ENCODE measurements at places on chromosomes 16 and 17.

DNA sequence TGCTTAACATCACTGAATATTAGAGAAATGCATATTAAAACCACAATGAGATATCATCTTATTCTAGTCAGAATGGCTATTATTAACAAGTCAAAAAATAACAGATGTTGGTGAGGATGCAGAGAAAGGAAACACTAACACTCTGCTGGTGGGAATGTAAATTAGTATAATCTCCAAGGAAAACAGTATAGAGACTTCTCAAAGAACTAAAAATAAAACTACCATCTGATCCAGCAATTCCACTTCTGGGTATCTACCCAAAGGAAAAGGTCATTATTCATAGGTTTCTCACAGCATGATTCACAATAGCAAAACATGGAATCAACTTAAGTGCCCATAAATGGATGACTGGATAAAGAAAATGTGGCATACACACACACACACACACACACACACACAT is 166.4 kb downstream of the CEP112 start:
- no peak for DNase-seq

GRCh38 chr17:68054296-68054900 is 18.9 kb downstream of the KPNA2 start:
- no peak for DNase-seq

- no peak for DNase-seq
Observed at GRCh38 chr17:69967910-69968411, 107.1 kb upstream of the KCNJ16 start.

- no peak for DNase-seq
Observed at GRCh38 chr16:3623642-3624041, 12.2 kb upstream of the SLX4 start.

DNA sequence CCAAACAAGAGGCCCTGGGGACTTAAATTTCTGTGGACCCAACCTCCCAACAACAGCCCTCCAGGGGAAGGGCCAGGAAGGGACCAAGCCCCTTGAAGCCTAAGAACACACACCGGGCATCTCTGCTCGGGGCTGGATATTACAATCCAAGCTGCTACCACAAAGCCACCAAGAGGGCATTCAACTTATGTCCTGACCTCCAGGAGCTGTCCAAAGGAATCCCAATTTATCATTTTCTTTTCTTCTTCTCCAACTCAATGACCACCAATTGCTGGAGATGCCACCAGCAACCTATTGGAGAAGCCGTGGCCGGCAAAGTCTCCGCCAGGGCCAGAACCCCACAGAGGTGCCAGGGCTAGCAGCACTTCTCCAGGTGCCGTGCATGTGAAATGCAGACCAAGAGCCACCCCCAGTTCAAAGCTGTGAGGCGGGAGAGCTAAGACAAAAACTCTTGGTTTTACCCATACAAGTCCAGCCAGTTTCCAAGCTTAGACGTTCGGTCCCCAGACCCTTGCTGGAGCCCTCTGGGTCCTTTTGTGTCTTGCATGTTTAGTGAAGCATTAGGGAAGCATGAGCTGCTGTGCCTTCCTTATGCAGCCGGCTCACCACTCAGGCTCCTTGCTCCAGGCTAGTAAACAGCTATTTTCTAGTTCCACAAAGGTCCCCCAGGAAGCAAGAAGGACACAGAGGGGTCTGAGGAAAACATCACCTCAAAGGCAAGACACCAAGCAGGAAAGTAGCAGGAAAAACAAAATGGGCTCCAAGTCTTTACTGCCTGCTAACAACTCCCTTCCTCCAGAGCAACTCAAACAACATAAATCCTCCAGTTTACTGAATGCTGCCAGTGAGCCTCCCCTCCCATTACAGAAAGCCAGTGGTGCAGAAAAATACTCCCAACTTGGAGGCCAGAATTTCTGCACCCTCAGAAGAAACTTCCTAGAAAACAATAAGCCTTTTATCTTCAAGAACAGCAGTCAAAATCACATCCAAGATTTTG is 3.2 kb downstream of the PITPNA start:
- DNase-seq, result no peak

- no peak for DNase-seq
Observed at GRCh38 chr16:84058664-84059063, 16.1 kb upstream of the SLC38A8 start.

DNA sequence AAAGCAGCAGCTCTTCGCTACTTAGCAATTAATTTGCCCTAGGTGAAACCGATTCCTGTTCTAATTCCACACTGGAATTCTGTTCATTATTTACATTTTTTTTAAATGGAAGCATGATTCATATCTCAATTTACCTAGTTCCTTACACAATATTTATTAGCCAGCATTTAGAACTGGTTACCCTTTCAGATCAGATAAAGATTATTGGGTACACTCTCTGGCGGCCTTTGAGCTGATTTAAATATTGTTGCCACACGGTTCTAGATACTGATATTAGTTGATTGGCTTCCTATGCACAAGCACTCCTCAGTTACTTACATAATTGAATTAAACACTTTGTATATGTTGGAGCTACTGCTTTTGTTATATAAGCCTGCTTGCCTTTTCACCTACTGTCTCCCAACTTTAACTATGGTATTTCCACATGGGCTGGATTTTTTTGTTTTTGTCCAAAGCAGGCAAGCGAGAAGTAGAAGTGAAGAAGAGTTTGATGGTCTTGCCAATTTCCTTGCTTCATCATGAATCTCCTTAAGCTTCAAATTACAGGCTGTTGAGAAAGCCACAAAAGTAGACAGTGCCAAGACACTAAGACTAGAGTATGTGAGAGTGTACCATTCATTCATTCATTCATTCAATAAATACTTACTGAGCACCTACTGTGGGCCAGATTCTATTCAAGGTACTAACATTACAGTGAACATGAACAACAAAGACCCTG is 3.9 kb upstream of the ALDH3A2 start:
- DNase-seq, result no peak

DNA sequence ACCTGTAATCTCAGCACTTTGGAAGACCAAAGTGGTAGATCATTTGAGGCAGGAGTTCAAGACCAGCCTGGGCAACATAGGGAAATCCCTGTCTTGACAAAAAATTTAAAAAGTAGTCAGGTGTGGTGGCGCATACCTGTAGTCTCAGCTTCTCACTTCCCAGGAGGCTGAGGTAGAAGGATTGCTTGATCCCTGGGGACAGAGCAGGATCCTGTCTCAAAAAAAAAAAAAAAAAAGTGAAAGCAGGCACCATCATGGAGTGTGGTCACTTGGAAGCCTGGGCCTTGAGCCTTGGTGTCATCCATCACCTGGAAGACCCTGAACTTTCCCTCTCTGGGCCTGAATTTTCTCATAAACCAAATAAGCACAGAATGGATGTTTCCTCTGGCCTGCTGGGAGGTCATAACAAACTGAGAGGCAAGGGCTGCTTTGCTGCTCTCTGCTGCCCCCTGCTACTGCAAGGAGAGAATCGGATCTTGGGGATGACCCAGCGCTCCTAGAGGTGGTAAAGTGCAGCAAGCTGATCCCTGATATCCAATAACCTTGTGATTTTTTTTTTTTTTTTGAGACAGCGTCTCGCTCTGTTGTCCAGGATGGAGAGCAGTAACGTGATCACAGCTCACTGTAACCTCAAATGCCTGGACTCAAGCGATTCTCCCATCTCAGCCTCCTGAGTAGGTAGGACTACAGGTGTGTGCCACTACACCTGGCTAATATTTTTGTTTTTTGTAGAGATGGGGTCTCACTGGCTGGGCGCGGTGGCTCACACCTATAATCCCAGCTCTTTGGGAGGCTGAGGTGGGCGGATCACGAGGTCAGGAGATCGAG is 75.9 kb upstream of the RNU2-1 start:
- no peak for DNase-seq

DNA sequence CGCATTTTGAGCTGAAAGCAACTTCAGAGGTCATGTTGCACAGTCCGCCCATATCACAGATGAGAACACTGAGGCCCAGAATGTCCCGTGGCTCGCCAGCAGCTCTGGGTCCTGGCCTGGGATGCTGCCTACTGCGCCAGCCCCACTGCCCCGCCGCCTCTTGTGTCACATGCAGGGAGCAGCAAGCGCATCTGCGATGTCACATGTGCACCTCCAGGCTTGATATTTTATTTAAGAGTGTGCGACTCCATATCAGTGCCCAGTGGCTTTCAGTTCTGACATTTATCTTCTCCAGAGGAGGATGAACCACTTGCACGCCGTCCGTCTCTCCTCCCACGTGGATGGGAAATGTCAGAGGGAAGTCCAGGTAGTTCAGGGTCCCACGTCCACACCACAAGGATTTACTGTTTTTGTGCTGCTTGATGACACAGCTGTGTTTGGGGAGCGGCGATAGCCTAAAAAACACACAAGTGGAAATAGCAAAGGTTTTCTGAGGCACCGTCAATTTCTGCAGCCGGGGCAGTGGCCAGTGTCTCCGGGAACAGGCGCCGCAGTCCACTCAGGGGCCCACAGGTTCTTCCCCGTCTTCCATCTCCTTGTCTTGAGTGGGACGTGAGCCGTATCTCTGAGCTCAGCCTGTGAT is 7.0 kb upstream of the RBFOX3 start:
- no peak for DNase-seq

GRCh38 chr16:66701516-66701915 is 5.0 kb upstream of the CMTM4 start:
- DNase-seq, result no peak
